NCI-H1436 treated with DMSO at 0.1 percent for 48 hours (cell line): ENCODE measurements at places on chromosomes 2 and 18.

DNA sequence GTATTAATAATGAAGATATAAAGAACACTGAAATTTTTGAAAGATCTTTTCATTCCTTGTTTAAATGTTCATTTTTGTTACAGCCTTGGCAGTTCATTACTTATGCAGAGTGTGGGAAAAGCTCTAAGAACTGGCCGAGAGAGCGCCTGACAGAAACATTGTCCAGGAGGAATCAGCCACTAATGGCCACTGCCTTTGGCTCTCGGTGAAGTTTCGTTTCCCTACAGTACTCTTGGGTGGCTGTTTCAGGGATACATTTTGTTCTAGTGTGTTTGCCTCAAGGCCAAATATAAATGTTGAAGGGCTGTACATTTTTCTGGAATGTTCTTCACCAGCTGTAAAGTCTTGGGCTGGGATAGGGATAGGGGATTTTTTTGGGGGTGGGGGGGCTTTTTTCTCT is 10.7 kb downstream of the SPTBN1 start:
- DNase-seq = no peak

DNA sequence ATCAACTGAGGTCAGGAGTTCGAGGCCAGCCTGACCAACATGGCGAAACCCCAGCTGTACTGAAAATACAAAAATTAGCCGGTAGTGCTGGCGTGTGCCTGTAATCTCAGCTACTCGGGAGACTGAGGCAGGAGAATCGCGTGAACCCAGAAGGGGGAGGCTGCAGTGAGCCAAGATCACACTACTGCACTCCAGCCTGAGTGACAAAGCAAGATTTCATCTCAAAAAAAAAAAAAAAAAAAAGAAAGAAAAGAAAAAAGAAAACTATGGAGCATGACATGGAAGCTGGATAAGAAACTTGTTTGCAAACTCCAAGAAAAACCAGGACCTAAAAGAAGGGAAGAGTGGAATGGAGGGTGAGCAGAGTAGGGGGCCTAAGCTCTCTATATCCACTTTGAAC is 1.9 kb upstream of the CHMP1B start:
- no peak for DNase-seq

GRCh38 chr2:240259201-240259923 is 118.9 kb upstream of the OTOS start:
- no peak for DNase-seq

GRCh38 chr2:230444832-230445231 is 28.8 kb downstream of the SP100 start:
- DNase-seq = no peak

DNA sequence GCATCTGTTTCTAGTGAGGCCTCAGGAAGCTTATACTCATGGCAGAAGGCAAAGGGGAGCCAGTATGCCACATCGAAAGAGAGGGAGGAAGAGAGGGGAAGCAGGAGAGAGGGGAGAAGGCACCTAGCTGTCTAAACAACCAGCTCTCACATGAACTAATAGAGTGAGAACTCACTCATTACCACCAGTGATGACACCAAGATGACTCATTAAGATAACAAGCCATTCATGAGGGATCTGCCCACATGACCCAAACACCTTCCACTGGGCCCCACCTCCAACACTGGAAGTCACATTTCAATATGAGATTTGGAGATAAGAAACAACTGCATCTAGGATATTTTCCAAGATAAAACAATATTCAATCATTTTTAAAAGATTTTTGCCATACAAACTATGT is 753.9 kb upstream of the ZEB2 start:
- DNase-seq = no peak

DNA sequence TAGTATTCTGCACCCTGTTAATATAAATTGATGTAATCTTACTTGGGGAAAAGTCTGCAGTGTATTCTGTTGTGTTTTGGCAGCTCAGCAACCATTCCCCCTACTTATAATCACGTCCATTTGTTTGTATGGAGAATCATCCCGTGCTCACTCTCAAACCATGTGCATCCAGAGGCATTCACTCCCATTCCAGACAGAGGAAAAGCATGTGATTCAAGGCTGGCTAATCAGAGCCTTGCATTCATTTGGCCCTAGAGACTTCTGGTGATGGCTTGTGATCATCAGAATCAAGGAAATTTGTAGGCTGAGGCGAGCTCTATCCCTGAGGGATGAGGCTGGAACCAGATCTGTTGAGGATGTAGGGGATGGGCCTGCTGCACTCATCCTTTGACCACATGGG is 5.1 kb upstream of the WIPF1 start:
- no peak for DNase-seq

- DNase-seq = no peak
Measured at GRCh38 chr2:27988718-27989117, 98.2 kb downstream of the BABAM2 start.

- DNase-seq = no peak
Measured at GRCh38 chr2:99524056-99524455, 34.2 kb upstream of the REV1 start.

GRCh38 chr18:48303883-48304282 is 105.3 kb downstream of the ZBTB7C start:
- DNase-seq = no peak
